ENCODE measurements at places on chromosomes 12 and 14.

DNA sequence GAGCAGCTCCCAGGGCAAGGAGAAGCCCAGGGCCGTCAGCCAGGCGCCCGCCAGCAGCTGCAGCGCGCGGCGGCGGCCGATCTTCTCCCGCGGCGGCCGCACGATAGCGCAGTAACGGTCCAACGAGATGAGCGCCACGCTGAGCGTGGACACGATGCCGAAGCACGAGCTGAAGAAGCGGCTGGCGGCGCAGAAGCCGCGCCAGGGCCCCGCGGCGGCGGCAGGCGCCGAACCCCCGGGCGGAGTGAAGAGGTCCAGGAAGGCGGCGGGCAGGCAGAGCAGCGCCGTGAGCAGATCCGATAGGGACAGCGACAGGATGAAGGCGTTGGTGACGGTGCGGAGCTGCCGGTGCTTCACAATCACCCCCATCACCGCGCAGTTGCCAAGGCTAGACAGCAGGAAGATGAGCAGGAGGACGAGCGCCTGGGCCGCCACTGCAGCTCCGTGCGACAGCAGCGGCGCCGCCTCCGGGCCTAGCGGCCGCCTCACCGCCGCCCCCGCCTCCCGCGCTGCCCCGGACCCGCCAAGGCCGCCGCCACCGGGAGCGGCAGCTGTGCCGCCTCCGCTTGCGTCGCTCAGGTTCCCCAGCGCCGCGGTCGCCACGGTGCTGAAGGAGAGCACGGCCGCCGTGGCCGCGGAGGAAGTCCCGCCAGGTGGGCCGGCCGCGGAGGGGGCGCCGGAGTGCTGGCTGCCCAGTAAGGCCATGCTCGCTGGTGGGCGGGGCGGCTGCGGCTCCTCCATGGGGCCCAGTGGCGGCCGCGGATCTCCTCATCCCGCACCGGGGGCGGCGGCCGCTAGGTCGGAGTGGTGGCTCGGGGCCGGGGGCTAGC is 479 bp downstream of the GPR135 start:
- DNase-seq = peak; percentile 30

DNA sequence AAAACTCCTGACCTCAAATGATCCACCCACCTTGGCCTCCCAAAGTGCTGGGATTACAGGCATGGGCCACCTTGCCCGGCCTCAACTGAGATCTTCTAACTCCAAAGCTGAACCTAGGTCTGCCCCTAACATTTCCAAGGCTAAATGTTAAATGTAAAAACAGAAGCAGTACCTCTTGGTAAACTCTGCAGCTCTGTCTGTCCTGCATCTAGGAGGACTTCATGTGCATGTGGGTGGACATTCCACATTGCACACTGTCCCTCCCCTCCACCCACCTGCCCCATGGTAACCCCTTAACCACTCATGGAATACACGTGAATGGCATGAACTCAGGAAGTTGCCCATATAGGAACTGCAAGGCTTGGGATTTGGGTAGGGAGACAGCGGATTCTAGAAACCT is 33.1 kb downstream of the SNX6 start:
- no peak for DNase-seq

GRCh38 chr12:130764475-130765185 is 48.5 kb upstream of the RIMBP2 start:
- DNase-seq = peak; percentile 67

- no peak for DNase-seq
Observed at GRCh38 chr12:32611986-32612385, 67.1 kb upstream of the DNM1L start.

- no peak for DNase-seq
Observed at GRCh38 chr12:18811273-18811672, 73.4 kb downstream of the CAPZA3 start.

- no peak for DNase-seq
Observed at GRCh38 chr14:59166258-59166657, 22.2 kb upstream of the DAAM1 start.

DNA sequence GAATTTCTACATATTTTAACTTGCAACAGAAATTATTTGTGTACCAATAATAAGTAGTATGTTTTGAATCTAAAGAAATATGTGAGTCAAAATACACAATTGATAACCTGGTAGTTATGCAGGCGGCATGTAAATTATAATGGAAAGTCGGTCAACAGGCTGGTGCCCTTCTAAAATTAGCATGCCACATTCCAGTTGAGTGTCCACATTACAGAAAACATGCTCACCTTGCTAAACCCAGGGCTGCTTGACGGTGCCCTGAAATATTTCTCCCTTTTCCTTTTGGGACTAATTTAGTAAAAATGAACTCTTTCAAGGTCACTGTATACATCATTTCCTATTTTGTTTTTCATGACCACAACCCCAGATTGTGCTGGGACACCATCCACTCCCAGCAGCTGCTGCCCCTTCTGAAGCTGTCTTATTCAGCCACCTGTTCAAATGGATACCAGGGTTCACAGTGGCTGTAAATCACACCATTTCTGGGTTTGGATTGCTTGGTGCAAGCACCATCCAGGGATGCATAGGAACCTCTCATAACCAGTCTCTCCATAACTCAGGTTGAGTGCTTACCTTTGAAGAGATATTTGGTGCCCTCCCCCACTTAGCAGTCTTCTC is 110.6 kb downstream of the ANO6 start:
- no peak for DNase-seq

DNA sequence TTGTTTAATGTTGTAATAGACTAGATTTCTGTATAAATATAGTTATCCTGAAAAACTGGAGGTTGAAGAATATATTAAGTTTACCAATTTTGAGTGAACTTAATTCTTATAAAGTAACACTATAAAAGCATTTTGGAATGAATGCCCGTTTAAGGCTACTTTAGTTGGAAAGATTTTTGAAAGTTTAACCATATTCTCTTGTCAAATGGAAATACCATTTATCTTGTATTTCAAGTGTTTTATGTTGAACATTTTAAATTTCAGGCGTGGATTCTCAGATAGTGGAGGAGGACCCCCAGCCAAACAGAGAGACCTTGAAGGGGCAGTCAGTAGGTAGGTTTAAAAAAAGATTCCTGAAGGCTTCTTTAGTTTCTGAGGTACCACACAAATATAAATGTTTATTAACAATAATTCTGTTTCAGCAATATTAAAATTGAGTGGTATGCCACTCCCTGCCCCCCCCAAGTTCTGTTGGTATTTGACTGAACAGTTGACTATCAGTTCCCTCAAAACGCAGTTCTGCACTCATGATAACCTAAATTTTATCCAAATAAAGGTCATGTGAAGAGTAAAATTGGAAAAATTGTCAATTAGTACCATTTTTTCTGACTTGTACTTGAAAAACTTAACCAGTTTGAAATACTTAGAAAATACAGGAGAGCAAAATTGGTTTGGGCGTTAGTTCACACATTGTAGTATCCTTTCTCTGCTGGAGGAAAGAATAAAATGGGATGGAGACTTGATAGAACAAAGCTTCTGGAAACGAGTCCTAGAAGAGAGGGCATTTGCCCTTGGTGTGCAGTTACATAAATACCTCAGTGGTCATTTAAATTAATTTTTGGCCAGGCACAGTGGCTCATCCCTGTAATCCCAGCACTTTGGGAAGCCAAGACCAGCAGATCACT is 1.5 kb downstream of the PNN start:
- no peak for DNase-seq

- DNase-seq = no peak
Observed at GRCh38 chr14:64807551-64807950, 72.2 kb downstream of the SPTB start.

DNA sequence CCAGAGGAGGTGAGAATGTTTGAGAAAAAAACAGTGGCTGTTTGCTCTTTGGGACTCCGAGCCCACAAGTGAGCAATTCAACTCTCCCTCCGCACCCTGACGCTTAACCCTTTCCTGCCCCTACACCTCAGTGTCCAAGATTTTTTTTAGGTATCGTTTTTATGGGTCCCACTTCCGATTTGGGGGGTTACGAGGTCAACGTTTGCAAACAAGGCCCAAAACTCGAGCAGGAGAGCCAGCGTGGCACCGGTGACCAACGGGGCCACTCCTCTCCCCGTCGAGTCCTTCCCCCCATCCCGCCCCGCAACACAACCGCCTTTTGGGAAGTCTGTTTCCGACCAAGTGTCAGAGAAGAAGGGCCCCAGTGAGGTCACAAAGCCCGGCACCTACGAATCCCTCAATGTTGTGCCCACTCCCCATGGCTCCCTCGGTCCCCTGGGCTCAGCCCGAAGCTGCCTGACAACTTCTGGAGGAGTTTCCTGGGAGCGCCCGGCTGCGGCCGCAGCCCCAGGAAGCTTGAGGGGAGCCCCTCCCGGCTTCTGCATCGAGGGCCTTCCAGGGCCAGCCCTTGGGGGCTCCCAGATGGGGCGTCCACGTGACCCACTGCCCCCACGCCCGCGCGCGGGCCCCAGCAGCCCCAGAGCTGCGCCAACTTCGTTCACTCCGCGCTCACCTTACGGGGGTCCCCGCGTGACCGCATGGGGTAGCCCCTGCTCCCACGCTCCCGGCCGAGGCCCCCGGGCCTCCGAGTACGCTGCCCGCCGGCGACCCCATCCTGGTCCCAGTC is 1.2 kb downstream of the CDK2AP1 start:
- peak; percentile 19 for DNase-seq

- DNase-seq = no peak
Observed at GRCh38 chr14:91372671-91373495, 44.7 kb downstream of the CCDC88C start.

GRCh38 chr12:109621901-109622364 is 48.3 kb downstream of the MVK start:
- DNase-seq = no peak

- no peak for DNase-seq
Observed at GRCh38 chr14:66046035-66046434, 440.1 kb upstream of the CCDC196 start.

GRCh38 chr12:1574865-1575259 is 19.5 kb downstream of the FBXL14 start:
- no peak for DNase-seq

- DNase-seq = no peak
Observed at GRCh38 chr14:53967606-53968005, 11.0 kb upstream of the BMP4 start.

- DNase-seq = no peak
Observed at GRCh38 chr14:27366596-27366995, 768.8 kb upstream of the NOVA1 start.

DNA sequence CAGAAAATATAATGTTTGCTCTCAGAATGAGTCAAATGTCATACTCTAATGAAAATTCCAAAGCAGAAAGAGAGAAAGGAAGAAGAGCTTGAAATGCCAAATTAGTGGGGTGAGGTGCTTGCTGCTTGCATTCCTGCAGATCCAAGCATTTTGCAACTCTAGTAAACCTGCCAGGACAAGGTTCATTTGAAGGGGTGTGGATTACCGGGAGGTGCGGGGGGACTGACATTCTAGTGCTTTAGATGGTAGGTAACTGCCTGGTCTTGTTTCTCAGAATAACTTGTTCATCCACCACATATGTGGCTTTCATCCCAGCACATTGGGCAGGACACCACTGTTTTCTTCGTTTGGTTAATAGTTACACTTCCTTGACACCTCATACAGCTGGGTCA is 144.4 kb downstream of the AKAP6 start:
- DNase-seq = peak; percentile 60

DNA sequence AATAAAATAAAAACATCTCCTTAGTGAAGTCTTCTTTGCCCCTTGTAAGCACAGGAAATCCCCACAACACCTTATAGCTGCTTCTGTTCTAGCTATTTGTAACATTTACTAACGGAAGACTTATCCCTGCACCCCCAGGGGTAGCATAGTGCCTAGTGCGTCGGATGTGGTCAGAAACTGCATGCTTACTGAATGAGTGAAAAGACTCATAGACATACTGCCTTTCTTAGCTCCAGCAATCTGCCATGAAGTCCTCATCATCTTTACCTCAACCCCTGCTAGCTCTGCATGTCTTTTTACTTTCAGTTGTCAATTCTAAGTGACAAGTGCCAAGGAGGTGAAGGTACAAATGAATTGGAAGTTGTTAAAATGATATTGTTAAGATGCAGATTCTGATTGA is 12.9 kb downstream of the RIOX1 start:
- peak; percentile 15 for DNase-seq

DNA sequence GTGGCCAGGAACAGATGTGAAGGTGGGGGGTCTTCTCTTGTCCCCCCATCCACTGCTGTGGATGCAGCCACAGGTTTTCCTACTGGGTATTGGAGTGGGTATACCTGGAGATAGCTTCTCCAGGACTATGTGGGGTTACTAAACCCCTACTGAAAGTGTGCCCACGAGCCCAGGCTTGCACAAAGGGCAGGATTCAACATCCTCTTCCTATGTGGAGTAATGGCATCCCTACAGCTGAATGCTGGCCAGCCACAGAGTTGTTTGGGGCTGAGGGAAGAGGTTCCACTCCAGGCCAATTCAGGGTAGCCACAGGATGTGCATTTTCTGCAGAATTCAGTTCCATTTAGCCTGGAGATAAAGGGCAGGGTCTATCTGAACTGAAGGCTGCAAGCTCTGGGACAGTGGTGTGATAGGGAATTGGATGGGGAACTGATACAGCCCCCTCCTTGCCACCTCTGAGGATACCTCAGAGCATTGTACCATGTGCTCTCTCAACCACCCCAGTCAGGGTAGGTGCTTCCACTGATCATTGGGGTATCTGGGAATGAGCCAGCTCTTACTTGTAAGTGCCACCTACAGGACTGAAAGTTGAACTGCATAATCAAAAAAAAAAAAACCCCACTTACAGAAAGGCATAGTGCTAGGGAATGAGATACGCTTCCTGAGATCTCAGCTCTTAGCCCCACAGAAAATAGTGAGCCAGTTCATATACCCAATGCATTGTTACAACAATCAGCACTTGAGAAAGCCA is 187.1 kb downstream of the KITLG start:
- DNase-seq = no peak

DNA sequence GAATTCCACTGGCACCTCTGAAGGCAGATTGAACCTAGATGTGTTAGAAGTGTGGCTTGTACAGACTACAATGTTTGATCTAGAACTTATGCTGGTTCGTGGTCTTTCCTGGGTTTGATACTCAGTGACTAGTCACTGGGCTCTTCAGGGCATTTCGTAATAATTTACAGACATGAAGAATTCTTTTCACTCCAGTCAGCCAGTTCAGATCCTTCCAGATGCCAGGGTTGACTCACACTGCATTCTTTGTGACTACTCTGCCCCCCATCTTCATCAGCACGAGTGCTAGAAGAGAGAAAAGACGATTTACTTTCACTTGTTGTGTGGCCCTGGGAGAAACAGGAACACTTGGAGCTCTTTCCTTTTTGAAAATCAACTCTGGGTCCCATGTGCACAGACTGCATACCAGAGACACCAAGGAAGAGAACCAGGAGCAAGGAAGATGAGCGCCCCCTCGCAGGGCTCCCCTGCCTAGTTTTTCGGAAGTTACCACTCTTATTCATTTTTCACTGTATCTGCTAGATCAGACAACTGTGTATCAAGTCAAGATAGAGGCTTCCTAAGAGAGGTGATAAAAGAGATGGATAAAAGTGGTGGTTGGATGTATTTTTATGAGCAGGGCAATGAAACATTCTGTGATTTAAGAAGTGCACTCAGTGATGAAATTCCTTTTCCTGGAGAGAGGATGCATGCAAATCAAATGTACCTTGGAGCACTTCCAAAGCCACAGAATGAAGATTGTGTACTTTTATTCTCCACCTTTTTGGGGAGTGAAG is 33.5 kb upstream of the EVL start:
- peak; percentile 97 for DNase-seq

GRCh38 chr12:1949771-1950470 is 31.5 kb upstream of the CACNA2D4 start:
- DNase-seq = no peak

- DNase-seq = no peak
Observed at GRCh38 chr12:72676556-72676955, 404.4 kb downstream of the TRHDE start.

- no peak for DNase-seq
Observed at GRCh38 chr12:124713436-124714082, 146.1 kb upstream of the NCOR2 start.

Data from HFFc6 (cell line).